ENCODE measurements at places on chromosomes 12 and 14.

GRCh38 chr12:120235369-120236323 is 29.9 kb downstream of the PXN start:
- DNase-seq: no peak

GRCh38 chr12:86735851-86736250 is 479.7 kb upstream of the MGAT4C start:
- no peak for DNase-seq

DNA sequence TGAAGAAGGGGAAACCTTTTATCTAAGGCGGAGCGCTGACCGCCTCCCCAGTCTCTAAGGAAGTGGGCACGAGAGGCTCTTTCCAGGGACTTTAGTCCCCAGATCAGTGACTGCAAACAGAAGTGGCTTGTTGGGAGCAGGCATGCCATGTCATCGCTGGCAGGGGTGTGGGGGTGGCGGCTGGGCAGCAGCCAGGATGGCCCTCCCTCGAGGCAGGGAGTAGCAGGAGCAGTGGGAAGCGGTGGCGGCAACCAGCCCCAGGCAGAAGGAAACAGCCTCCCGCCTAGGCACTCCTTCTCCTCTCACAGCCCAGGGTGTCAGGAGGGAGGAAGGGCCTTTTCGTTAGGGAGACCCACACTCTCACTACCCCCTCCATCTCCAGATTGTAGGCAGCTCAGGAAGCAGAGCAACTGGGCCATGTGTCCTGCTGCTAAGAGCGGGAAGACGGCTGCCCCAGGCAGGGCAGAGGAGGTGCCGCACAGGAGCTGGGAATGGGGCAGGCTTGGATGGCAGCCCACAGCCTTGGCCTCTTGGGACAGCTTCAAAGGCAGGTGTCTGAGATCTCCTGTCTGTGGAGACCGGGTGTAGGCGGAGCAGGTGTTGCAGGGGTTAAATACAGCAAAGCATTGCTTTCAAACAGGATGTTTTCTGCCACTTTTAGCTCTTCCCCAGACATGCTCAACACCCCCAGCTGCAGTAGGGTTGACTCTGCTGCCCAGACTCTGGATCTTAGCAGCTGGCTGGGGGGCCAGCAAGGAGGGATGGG is 21.8 kb downstream of the VDR start:
- no peak for DNase-seq

DNA sequence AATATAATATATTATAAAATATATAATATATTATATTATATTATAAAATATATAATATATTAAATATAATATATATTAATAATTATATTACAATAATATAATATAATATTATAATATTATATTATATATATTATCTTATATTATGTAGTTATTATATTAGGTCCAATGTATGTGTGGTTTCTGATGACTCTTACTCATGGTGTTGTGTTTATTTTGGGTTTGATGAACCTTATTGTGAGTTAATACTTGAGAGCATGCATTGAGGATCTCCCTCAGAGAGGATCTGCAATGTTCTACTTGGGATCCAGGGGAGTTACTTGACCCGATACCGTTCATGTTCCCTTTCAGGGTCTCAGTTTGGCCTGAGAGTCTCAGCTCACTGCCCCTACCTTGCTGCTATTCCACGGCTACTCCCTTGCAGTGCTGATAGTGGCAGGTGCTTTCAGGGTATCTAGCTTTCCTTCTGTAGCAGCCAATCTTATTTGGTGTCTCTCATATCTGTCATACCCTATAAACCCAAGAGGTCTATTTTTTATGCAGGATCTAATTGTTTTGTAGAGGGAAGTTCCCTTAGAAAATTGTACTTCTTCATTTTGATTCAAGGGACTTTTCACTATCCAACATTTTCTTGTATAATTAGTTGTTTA is 89.1 kb upstream of the ZDHHC17 start:
- DNase-seq: peak; percentile 34

DNA sequence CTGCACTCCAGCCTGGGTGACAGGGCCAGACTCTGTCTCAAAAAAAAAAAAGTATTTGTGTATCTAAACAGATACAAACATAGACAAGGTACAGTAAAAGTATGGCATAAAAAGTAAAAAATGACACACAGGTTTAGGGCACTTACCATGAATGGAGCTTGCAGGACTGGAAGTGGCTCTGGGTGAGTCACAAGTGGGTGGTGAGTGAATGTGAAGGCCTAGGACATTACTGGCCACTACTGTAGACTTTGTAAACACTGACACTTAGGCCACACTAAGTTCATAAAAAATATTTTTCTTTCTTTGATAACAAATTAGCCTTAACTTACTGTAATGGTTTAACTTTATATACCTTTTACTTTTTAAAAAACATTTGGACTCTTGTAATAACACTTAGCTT is 38.0 kb upstream of the EIF5 start:
- no peak for DNase-seq

- DNase-seq: no peak
These were observed 19.7 kb downstream of the FGD4 start for GRCh38 chr12:32418903-32419519.

DNA sequence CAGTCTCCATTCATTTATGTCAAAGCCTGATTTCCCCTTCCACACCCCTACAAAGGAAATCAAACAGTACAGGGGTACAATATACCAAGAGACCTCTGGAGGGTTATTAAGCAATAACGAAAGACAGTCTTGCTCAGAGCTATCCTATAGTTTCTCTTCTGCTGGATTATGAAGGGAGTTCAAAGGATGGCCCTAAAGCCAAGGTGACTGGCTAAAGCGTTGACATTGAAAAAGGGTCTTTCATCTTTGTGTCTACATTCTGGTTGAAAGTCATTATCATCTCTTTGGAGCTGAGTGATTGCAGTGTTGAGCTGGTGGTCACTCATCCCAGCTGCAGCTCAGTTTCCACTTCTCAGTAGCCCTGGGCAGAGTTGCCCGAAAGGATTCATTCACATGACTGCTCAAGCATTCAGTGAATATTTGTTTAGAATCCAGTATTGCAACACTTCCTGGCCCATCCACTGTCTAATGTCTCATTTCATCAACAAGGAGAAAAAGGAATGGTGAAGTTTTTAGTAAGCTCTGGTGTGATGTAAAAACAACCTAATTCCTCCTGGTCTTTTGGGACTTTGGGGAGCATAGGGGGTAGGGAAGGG is 19.2 kb upstream of the TBX5 start:
- DNase-seq: no peak

GRCh38 chr12:34397591-34398365 is 375.5 kb downstream of the ALG10 start:
- DNase-seq: no peak
